Nephron progenitor cell (in vitro differentiated cells): ENCODE measurements at places on chromosomes 7 and 10.
A peak's percentile ranks its signal among the peaks of the same experiment; 100 is the strongest.

GRCh38 chr7:132240262-132240661, 336.0 kb downstream of the PLXNA4 start:
- H3K27me3 ChIP-seq, result peaks cover 19% of the 10 kb centered on the region
- DNase-seq, result no peak
- no peaks in the 10 kb centered on the region for H3K36me3 ChIP-seq
- H3K27ac ChIP-seq, result no peak overlapping the region

GRCh38 chr7:8114175-8114574, 145.6 kb downstream of the GLCCI1 start:
- no peak for DNase-seq
- no peak overlapping the region for H3K27ac ChIP-seq
- H3K4me1 ChIP-seq, result peaks cover 9% of the 10 kb centered on the region
- H3K4me3 ChIP-seq, result no peak overlapping the region
- H3K27me3 ChIP-seq, result peaks cover 3% of the 10 kb centered on the region
- no peaks in the 10 kb centered on the region for H3K36me3 ChIP-seq

GRCh38 chr10:83648201-83648600, 491.1 kb upstream of the GHITM start:
- H3K4me1 ChIP-seq, result peaks cover 38% of the 10 kb centered on the region
- no peak for DNase-seq
- no peak overlapping the region for H3K27ac ChIP-seq
- H3K4me3 ChIP-seq, result no peak overlapping the region

DNA sequence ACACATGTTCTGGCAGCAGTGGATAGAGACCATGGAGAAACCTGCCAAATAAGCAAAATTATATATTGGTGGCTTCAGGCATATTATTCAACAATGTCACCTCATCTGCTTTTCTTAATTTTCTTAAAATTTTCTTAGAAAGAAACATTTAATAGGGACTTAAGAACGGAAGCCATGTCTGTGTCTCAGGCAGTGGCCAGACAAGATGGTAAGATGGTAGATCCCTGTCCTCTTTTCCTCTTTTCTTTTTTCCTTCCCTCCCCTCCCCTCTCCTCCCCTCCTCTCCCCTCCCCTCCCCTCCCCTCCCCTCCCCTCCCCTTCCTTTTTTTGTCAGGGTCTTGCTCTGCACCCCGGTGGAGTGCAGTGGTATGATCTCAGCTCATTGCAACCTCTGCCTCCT, 24.2 kb upstream of the ICA1 start:
- H3K27me3 ChIP-seq, result no peaks in the 10 kb centered on the region
- no peak overlapping the region for H3K4me3 ChIP-seq
- no peak for DNase-seq
- no peak overlapping the region for H3K27ac ChIP-seq

DNA sequence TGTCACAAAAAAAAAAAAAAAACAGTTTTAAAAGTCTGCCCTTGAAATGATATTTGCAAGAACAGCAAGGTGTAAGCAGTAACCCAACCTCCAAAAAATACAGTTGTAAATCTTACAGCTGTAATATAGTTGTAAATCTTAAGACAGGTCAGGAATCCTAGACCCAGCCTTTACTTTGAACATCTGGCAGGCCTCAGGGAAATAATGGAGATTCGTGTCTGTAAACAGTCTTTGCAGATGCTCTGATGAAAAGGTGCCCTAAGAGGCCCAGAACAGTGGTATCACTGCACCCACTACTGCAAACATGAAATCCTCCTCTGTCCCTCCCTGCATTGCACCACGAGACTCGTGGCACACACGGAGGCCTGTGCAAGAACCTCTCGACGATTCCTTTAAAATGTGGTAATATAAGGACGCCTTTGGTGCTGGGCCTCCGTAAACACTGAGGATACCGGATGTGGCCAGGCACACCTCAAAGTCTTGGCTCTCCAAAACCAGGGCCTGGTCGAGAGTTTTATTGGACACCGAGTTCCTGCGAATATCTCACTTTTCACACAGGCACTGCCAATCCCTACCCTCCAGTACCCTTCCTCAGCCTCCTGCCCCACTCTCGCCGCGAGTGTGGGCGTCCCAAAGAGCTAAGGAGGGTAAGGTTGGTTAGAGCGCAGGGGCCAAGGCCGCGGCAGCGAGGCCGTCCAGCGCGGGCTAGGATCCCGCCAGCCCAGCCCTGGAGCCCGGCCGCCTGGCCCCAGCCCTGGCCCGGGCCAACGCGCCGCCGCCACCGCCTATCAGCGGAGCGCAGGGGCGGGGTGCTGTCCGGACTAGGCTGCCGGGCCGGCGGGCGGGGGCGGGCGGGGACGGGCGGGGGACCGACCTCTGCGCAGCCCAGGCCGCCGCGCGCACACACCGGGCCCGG, at the start of gene REEP3:
TSS of gene REEP3 (plus strand) at position 902 of the 916 bp plus-strand sequence. CDS start 145 bp downstream, outside the sequence.
- H3K36me3 ChIP-seq, result peaks cover 45% of the 10 kb centered on the region
- DNase-seq, result peak; percentile 71
- H3K27me3 ChIP-seq, result peaks cover 3% of the 10 kb centered on the region
- H3K27ac ChIP-seq, result peak within 1 kb of the TSS; percentile 99

- no peaks in the 10 kb centered on the region for H3K36me3 ChIP-seq
- no peaks in the 10 kb centered on the region for H3K27me3 ChIP-seq
- H3K4me1 ChIP-seq, result peaks cover 13% of the 10 kb centered on the region
- no peak for DNase-seq
- H3K4me3 ChIP-seq, result no peak overlapping the region
Observed at GRCh38 chr10:34415039-34415438, 400.1 kb downstream of the PARD3 start.

DNA sequence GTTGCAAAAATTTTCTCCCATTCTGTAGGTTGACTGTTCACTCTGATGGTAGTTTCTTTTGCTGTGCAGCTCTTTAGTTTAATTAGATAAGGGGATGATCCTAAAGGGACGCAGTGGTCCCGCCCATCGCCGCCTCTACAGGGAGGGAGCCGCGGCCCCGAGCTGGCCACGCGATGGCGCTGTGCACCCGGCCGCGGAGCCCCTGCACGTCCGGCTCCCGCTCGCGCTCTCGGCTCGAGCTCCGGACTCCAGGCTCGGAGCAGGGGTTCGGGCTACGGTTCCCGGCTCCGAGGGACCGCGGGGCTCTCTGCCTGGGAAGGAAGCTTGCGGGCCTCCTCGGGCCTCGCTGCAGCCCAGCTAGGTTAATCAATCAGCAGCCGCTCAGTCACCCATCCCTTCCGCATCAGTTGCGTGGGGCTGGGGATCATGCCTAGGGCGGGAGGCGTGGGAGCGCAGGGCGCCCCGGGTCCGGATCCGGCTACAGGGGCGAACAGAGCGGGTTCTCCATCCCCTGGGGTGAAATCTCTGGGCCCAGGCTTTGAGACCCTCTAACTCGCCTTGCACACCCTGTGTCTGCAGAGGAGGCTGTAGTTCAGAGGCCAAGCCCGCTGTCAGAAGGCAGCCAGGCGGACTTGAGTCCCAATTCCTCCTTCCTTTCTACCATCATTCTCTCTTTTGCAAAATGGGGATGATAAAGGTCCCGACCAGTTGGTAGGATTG, 97.9 kb downstream of the WDR11 start:
- peak overlapping the region; percentile 77 for H3K4me3 ChIP-seq
- H3K4me1 ChIP-seq, result peaks cover 27% of the 10 kb centered on the region
- H3K27me3 ChIP-seq, result peaks cover 33% of the 10 kb centered on the region
- H3K27ac ChIP-seq, result no peak overlapping the region
- H3K36me3 ChIP-seq, result peaks cover 3% of the 10 kb centered on the region

- H3K27ac ChIP-seq, result peak overlapping the region; percentile 100
- H3K36me3 ChIP-seq, result peaks cover 27% of the 10 kb centered on the region
- no peaks in the 10 kb centered on the region for H3K27me3 ChIP-seq
- H3K4me3 ChIP-seq, result peak overlapping the region; percentile 99
- no peak for DNase-seq
Observed at GRCh38 chr7:118182593-118183427, 1.2 kb upstream of the LSM8 start.

DNA sequence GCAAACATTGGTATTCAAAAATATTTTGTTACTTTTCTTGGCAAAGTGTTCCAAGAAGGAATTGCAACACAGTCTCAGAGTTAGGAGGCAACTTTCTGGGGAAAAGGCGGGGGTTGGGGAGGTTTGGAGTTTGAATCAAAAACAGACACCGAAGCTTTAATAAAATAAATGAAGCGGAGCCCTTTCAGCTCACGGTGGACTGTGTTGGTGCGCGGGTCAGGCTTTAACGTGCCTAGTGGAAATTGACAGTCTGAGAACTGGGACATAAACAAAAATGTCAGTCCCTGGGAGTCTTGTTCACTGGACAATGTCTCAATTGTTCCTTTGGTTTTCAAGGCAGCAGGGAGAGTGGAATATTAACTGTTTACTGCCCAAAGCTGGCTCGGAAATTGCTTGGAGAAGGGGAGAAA, 109.3 kb downstream of the TCF7L2 start:
- H3K4me3 ChIP-seq, result no peak overlapping the region
- no peak overlapping the region for H3K27ac ChIP-seq
- H3K4me1 ChIP-seq, result peaks cover 2% of the 10 kb centered on the region
- DNase-seq, result peak; percentile 33
- H3K36me3 ChIP-seq, result no peaks in the 10 kb centered on the region
- no peaks in the 10 kb centered on the region for H3K27me3 ChIP-seq

DNA sequence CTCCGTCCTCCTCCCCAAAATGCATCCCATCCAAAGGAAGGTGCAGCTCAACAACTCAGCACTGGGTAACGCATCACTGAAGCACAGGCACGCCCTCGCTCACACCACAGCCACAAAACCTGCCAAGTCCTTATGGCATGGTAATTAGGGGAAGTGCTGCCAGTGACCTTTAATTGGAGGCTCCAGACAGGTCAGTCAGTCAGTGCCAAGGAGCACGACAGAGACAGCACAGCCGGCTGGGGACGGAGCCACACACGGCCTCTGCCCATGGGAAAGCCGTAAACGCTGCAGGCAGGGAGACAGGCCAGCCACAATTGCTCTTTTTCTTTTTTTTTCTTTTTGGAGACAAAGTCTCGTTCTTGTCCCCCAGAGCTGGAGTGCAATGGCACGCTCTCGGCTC, 146.5 kb downstream of the MAD1L1 start:
- peaks cover 5% of the 10 kb centered on the region for H3K27me3 ChIP-seq
- H3K36me3 ChIP-seq, result peaks cover 13% of the 10 kb centered on the region
- DNase-seq, result no peak
- no peak overlapping the region for H3K4me3 ChIP-seq
- no peak overlapping the region for H3K27ac ChIP-seq
- peaks cover 63% of the 10 kb centered on the region for H3K4me1 ChIP-seq

GRCh38 chr10:98255146-98255877, 12.7 kb downstream of the LOXL4 start:
- no peak overlapping the region for H3K4me3 ChIP-seq
- H3K27ac ChIP-seq, result no peak overlapping the region
- DNase-seq, result no peak
- peaks cover 25% of the 10 kb centered on the region for H3K4me1 ChIP-seq
- H3K36me3 ChIP-seq, result peaks cover 3% of the 10 kb centered on the region
